Mesenchymal stem cell (in vitro differentiated cells and primary cell): ENCODE measurements at places on chromosomes 12 and 14.

DNA sequence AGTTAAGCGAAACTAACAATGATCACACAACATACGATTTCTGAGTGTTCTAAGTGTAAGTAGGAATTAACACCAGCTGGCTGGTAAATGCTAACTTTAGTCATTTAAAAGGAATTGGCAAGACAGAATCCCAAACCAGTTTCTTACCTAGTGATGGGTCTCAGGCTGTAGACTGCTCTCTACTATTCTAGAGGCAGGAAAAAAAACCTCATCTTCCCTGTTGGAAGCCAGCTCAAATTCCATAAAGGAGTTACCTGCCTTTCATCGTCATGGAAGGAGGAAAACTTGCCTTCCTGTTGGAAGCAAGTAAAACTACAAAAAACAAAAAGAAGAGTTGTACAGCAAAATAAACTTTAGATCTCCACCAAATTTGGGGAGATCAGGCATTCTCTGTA, 23.7 kb upstream of the SLC7A8 start:
- DNase-seq, result no peak

GRCh38 chr12:13471471-13471870, 274.9 kb downstream of the EMP1 start:
- no peak for DNase-seq

GRCh38 chr12:66571361-66571915, 107.4 kb downstream of the GRIP1 start:
- no peak for DNase-seq

DNA sequence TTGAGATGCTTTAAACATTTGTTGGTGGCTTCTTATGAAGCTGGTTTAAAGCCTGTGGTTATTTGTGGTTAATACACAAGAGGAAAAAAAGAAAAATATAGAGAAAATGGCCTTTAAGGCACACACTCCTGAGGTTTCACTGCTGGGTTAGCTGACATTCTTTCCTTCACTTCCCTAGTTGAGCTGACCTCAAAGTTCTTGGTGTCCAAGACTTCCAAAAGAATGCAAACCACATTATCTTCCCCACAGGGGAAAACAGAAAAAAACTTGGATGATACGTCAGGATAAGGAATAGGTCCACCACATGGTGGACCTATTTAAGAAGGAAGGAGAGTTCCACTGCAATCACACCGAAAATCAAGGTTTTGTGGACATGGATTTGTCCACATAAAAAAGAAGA, 94.3 kb downstream of the SLC25A21 start:
- DNase-seq, result peak; percentile 22

- no peak for DNase-seq
Measured at GRCh38 chr14:36315159-36315853, 5.1 kb downstream of the MBIP start.

DNA sequence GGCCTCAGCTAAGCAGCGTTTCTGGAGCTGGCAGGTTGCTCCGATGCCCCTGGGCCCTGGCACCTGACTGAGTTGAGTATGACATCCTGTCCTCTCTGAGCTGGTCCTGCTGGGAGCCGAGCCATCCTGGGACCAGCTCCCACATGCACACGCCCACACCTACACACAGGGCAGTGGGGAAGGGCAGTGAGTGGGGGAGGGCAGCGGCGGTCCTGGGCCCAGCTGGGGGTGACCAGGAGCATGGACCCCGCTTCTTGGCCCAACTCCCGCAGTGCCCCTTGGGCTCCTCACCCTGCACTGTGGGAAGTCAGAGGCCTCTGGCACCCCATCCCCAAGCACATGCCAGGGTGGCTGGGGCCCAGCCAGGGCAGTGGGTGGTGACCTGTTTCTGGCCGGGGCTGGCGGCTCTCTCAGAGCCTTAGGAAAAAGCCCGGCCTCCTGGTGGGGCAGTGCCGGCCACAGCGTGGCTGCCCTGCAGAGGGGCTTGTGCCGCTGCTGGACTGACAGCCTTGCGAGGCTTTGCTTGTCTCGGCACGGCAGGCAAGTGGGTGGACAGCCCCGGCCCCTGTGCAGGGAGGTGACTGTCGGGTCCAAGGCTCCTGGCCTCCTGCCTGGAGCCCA, 5.9 kb upstream of the CRIP2 start:
- DNase-seq, result no peak
